ENCODE measurements at places on chromosomes 1 and 21. TPM values are rescaled to one million over a fixed set of nuclear protein-coding genes. Genes with fewer than 3 reads are reported as not detected.
A peak's percentile ranks its signal among the peaks of the same experiment; 100 is the strongest.

Gene IFI44L
- 1.8 TPM for polyA plus RNA-seq

Gene PRAMEF20
- polyA plus RNA-seq = not detected

Gene SHE
- 6.1 TPM for polyA plus RNA-seq

DNA sequence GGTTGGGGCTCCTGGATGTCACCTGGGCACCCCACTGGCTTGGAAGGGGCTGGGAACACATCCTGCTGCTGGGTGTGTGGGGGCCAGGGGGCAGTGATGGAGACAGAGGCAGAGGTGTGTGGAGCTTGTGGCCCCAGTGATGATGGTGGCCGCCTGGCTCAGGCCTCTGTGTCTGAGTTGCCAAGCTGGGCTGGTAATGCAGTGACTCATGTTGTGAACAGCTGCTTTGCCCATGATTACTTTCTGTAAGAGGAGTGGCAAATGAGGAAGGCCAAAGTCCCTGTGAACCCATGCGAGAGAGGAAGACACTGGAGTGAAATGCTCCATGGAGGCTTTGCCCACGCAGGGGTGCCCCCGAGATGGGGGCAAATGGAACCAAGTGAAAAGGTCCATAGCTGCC, 86.8 kb downstream of the KCNJ6 start:
- H3K27ac ChIP-seq = peak overlapping the region; percentile 78
- no peaks in the 10 kb centered on the region for H3K27me3 ChIP-seq
- H3K4me3 ChIP-seq = no peak overlapping the region
- no peaks in the 10 kb centered on the region for H3K36me3 ChIP-seq
- H3K4me1 ChIP-seq = peaks cover 32% of the 10 kb centered on the region

GRCh38 chr21:45019076-45019886, 55.1 kb upstream of the ADARB1 start:
- H3K4me3 ChIP-seq = no peak overlapping the region
- no peaks in the 10 kb centered on the region for H3K36me3 ChIP-seq
- peaks cover 6% of the 10 kb centered on the region for H3K4me1 ChIP-seq
- no peak for DNase-seq

GRCh38 chr1:16605532-16606505, 7.5 kb downstream of the NBPF1 start:
- no peaks in the 10 kb centered on the region for H3K27me3 ChIP-seq
- DNase-seq = no peak
- H3K4me1 ChIP-seq = peaks cover 9% of the 10 kb centered on the region
- no peak overlapping the region for H3K4me3 ChIP-seq

DNA sequence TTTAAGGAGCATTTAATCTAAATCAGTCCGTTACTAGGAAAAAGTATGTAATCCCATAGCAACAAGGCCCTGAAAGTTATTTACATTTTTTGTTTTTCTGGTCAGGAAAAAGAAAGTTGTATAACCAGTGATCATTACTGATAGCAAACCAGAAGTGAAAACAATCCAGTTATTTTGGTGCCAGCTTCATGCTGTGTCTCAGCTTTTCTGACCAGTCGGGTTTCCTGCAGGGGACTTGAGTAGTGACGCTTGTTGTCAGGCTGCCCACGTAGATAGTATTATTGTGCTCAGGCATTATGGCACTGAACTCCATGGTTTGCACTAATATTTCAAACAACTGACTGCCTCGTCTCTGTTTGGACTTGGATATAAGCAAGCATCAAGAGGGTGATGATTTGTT, 55.2 kb downstream of the SASS6 start:
- H3K27ac ChIP-seq = no peak overlapping the region
- H3K27me3 ChIP-seq = no peaks in the 10 kb centered on the region
- peaks cover 50% of the 10 kb centered on the region for H3K36me3 ChIP-seq

Measured in large intestine (tissue), 12 donors.